ENCODE measurements at places on chromosomes 16 and 17. TPM values are rescaled to one million over a fixed set of nuclear protein-coding genes. Genes with fewer than 3 reads are reported as not detected.

The PRR29 gene
- 0.26 TPM for total RNA-seq

The KRT13 gene
- not detected for total RNA-seq

The OTOA gene
- total RNA-seq: not detected

The MEFV gene
- total RNA-seq: under 0.01 TPM

The TMEM114 gene
- total RNA-seq: not detected

The KRT20 gene
- not detected for total RNA-seq

The CCT6B gene
- total RNA-seq: 1.2 TPM

The CA5A gene
- not detected for total RNA-seq

The SENP3 gene
- 65.5 TPM for total RNA-seq

The PEX12 gene
- total RNA-seq: 6.2 TPM

The PFAS gene
- total RNA-seq: 11.3 TPM

The VTN gene
- 0.51 TPM for total RNA-seq

The IL17C gene
- total RNA-seq: not detected

The HSF5 gene
- total RNA-seq: under 0.01 TPM

The NPIPB5 gene
- 44.7 TPM for total RNA-seq

The TUBB3 gene
- total RNA-seq: 253 TPM

The SOST gene
- total RNA-seq: not detected

The P2RX5 gene
- total RNA-seq: 0.99 TPM

The GP2 gene
- not detected for total RNA-seq

The B4GALNT2 gene
- under 0.01 TPM for total RNA-seq

The CRHR1 gene
- total RNA-seq: not detected

The HS3ST3B1 gene
- total RNA-seq: 17.2 TPM

The KIF1C gene
- 52.4 TPM for total RNA-seq

The CLDN9 gene
- total RNA-seq: not detected

The CSH2 gene
- total RNA-seq: not detected

The CCL16 gene
- total RNA-seq: not detected

The RAP1GAP2 gene
- total RNA-seq: 0.33 TPM

The SHPK gene
- total RNA-seq: 5.6 TPM

The PIRT gene
- total RNA-seq: not detected

The HSPB9 gene
- total RNA-seq: not detected

The YBX2 gene
- under 0.01 TPM for total RNA-seq

The ATP2A1 gene
- total RNA-seq: 0.33 TPM

The TAC4 gene
- not detected for total RNA-seq

The AANAT gene
- total RNA-seq: not detected

The PRRT2 gene
- total RNA-seq: 2.1 TPM

The ZNF385C gene
- not detected for total RNA-seq

The RNF112 gene
- total RNA-seq: 21.5 TPM

The ALDOC gene
- 59.3 TPM for total RNA-seq

The FOXN1 gene
- total RNA-seq: not detected

The AOC2 gene
- 0.33 TPM for total RNA-seq

The MAPK8IP3 gene
- 36.3 TPM for total RNA-seq

The RNF157 gene
- 0.51 TPM for total RNA-seq

The SEPTIN12 gene
- not detected for total RNA-seq
